ENCODE measurements at places on chromosomes 12 and 14.

GRCh38 chr12:26465419-26466097 is 270.2 kb downstream of the SSPN start:
- DNase-seq, result no peak

- DNase-seq, result no peak
These were observed 92.6 kb upstream of the ATP2B1 start for GRCh38 chr12:89801284-89801683.

- DNase-seq, result no peak
These were observed 102.2 kb downstream of the TNFAIP2 start for GRCh38 chr14:103225476-103225875.

DNA sequence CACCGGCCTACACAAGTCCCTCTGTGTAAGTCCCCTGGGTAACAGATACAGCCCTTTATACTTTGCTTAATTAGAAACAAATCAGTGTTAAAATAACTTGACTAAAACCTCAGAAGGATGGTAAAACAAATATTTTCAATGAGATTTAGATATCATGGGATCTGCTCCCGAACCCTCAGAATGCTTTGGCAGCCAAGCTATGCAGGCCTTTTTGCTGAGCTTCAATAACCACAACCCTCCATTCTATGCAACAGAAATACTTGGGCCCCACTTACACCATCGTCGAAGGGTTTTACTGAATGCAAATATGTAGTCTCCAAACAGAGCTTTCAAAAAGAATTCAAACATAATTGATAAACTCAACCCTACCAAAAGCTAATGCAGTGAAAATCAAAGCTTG is 29.3 kb upstream of the PITPNM2 start:
- no peak for DNase-seq

GRCh38 chr14:27026097-27026496 is 428.3 kb upstream of the NOVA1 start:
- DNase-seq, result no peak

DNA sequence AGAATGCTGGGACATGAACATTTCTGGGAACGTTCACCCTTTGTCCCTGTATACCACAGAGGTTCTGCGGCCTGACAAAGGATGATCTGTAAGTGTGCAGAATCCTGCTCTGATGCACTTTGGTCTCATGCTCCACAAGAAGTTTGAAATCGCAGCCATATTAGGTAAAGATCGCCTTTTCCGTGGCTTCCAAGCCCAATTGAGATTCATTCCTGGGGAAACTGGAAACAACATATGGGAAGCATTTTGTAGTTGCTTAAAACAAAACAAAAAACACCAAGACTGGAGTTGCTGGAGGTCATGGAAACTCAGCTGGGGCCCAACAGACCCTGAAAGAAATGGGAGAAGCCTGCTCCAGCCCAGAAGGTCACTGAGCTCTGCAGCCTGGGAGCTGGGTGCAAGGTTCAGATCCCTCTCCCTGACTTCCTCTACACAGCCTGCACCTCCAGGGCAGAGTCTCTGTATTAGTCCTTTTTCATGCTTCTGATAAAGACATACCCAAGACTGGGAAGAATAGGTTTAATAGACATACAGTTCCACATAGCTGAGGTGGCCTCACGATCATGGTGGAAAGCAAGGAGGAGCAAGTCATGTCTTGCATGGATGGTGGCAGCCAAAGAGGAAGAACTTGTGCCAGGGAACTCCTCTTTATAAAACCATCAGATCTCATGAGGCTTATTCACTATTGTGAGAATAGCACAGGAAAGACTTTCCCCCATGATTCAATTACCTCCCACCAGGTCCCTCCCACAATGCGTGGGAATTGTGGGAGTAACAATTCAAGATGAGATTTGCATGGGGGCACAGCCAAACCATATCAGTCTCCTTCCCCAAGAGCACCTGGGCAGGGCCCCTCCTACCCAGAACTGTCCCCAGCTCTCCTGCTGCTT is 60.8 kb upstream of the CHGA start:
- no peak for DNase-seq

GRCh38 chr12:126224032-126224431 is 1158.8 kb downstream of the AACS start:
- no peak for DNase-seq

- DNase-seq, result no peak
These were observed 69.8 kb downstream of the ATG14 start for GRCh38 chr14:55341781-55342180.

DNA sequence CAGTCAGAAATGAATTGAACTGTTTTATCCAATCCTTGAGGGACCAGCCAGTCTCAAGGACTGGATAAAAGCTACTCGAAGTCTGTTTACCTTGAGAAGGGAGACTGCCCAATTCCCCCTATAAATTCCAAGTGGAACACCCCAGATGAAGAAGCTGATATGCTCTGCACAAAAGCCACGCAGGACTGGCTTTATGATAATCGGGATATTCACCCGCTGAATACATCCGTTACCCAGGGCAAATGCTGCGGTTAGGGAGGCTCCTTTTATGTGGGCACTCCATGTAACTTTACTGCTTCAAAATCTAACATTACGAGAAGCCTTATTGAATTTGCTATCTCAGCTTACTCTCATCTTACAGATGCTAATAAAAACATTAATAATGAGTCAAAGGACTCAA is 119.1 kb downstream of the DENND5B start:
- DNase-seq, result no peak

- no peak for DNase-seq
These were observed 55.7 kb upstream of the PLXNC1 start for GRCh38 chr12:94092516-94093241.

DNA sequence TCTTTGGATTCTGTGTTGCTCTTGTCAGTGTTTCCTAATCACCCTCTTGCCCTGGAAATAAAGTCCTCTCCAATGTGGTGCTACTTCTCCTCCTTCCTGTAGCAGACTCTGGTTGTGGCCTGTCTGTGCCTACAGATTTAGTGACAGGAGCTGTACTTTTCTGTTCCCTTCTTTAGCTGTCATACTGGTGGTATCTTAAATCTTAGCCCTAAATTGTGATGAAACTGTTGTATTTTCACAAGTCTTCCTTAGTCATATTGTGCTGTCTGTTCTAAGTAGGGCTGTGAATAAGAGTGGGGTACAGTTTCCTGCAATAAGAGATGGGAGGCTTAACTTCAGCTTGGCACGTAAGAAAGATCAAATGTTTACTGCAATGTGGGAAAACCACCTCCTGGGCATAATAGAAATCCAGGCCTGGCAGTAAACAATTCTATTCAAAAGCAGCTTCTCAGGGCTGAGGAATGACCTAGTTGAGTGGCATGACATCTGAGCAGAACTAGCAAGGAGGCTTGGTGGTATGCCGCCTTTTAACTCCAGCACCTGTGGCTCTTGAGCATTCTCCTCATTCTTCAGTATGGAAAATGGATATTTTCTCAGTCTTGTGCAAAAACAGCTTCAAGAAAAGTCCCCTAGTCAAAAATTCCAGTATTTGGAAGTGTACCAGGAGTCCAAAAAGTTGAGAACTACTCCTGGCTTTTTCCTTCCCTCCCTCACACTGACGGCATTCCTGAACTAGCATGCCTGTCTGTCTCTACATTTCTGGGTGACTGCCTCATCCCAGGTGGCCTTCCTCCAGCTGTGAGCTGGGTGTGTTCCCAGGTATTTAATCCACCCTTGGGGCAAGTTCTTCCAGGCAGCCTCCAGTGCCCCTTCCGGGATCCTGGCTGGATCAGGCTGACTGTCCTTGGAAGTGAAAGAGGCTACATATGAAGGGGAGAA is 19.5 kb downstream of the ANO6 start:
- no peak for DNase-seq

DNA sequence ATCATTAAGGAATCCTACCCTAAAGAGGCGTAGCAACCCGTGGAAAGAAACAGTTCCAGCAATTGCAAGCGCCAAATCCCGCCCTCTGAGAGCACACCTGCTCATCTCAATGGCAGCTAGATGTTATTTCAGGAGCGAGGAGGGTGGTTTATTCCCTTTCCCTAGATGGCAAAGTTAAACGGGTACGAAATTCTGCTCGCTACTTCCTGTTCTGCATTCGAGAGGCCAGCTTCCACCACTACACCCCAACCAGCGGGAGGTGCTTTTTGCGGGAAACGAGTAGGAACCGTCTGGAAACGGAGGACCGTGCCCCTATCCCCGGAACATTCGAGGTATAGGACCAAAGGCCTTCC is 536 bp downstream of the VPS29 start:
- DNase-seq, result no peak

DNA sequence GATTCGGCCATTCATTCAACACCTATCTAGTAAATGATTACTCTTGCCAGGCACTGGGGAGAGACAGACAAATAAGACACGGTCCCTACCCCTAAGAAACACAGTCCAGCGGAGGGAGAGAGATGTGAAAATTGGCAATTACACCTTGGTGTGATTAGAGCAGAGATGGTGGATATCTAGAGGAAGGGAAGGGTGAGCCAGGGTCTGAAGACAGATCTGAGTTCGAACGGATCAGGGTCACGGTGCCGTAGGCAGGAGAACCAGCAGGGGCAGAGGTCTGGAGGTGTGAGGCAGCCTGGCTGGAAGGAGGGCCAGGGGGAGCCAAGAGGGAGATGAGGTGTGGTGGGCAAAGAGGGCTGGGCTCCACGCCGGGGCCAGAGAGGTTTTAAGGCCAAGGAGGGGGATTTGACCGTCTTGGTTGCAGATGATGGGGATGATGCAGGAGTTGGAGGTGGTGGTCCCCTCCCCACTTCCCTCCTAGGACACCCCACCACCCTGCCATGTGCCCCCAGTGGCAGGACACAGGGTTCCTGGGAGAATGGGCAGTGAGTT is 27.1 kb downstream of the FAM222A start:
- no peak for DNase-seq

GRCh38 chr14:94354638-94355185 is 31.6 kb upstream of the SERPINA6 start:
- DNase-seq, result no peak

- no peak for DNase-seq
These were observed 43.7 kb downstream of the DUSP16 start for GRCh38 chr12:12518919-12519318.

GRCh38 chr12:19458733-19459132 is 19.4 kb downstream of the AEBP2 start:
- no peak for DNase-seq

DNA sequence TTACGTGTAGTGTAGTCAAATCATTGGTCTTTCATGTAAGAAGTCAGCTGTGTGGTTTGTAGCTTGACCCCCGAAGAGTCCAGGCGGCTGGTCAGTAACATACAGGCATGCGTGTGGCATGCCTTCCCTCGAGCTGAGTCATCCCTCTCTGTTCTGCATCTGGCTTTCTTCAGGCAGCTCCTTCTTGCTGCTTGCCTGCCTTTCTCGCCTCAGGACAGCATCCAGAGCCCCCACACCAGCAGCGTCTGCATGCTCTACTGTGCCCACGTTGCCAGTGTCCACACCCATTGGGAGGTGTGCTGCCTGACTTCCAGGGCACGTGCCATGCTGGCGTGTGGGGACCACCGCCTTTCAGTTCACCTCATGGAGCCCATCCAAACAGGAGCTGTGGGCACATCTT is 96.8 kb downstream of the EP400 start:
- no peak for DNase-seq

- DNase-seq, result no peak
These were observed 47.3 kb upstream of the FOS start for GRCh38 chr14:75231320-75231719.

DNA sequence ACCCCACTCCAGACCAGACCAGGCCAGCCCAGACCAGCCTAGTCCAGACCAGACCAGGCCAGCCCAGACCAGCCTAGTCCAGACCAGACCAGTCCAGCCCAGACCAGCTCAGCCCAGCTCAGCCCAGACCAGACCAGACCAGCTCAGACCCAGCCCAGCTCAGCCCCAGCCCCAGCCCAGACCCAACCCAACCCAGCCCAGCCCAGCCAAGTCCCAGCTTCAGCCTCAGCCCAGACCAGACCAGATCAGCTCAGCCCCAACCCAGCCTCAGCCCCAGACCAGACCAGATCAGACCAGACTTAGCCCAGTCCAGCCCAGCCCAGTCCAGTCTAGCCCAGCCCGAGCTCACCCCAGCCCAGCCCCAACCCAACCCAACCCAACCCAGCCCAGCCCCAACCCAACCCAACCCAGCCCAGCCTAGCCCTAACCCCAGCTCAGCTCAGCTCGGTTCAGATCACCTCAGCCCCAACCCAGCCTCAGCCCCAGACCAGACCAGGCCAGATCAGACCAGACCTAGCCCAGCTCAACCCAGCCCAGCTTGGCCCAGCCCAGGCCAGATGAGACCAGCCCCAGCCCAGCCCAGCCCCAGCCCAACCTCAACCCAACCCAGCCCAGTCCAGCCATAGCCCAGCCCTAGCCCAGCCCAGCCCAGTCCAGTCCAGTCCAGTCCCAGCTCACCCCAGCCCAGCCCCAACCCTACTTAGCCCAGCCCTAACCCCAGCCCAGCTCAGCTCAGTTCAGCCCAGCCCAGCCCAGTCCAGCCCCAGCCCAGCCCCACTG is 204.7 kb downstream of the BCL11B start:
- DNase-seq, result no peak

GRCh38 chr12:88336076-88336739 is 194.1 kb downstream of the TMTC3 start:
- DNase-seq, result no peak

GRCh38 chr14:102731871-102732800 is 45.1 kb upstream of the TRAF3 start:
- DNase-seq, result no peak

- DNase-seq, result no peak
These were observed 148.2 kb downstream of the SLC38A6 start for GRCh38 chr14:61129168-61129745.

GRCh38 chr14:21019366-21019765 is 5.5 kb downstream of the NDRG2 start:
- DNase-seq, result no peak

- DNase-seq, result no peak
These were observed 16.2 kb upstream of the EXD2 start for GRCh38 chr14:69175130-69175529.

- no peak for DNase-seq
These were observed 641 bp upstream of the HOXC12 start for GRCh38 chr12:53953831-53954693.

DNA sequence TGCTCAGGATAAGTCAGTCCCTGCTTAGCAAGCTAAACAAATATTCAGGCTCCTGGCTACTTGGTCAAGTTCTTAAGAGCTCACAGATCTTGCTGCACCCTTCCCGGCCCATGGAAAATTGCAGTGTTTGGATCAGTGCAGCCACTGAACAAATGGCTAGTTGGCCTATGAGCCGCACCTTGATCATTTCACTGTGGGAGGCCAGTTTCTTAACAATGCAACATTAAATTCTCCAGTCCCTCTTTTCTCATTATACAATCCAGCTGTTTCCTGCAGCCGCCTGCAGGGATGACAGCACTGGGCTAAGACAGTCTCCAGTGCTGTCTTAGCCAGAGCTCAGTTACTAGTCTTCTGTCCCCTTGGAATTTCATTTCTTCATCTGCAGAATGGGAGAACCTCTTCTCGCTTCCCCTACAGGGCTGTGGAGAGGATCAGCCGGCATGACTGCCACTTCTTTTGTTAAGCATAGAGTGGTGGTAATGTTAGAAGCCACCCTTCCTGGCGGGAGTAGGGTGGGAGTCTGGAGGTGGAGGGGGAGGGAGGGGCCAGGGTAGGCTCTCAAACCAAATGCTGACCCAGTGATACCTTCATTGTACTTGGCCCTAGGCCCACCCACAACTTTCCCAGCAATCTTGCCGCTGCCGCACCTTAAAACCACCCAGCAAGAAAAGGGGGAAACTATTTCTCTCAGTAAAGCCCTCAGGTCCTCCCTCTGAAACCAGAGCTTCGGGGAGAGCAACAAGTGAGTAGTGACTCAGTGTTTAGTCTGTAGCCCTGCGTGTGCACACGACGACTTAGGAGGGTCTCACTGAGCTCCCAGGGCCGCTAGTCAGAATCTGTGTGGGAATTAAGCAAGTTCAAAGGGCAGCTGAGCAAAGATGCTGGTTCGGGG is 145.7 kb downstream of the NUAK1 start:
- DNase-seq, result no peak

GRCh38 chr12:103745962-103746361 is 95.1 kb downstream of the NT5DC3 start:
- DNase-seq, result no peak
